ENCODE measurements at places on chromosomes 12 and 14. TPM values are rescaled to one million over a fixed set of nuclear protein-coding genes. Genes with fewer than 3 reads are reported as not detected.

Gene ADAM20
- total RNA-seq, result 2.9 TPM

Gene TMEM119
- 20.0 TPM for total RNA-seq

Gene CCT2
- total RNA-seq, result 174 TPM

Gene SIX1
- total RNA-seq, result 95.4 TPM

Gene PRB2
- total RNA-seq, result not detected

Gene SLC39A9
- total RNA-seq, result 112 TPM

Gene SPX
- 4.8 TPM for total RNA-seq

Gene CLEC2B
- 0.78 TPM for total RNA-seq

Gene FSCB
- not detected for total RNA-seq

Gene INHBC
- total RNA-seq, result under 0.01 TPM

Gene KRT75
- 1.4 TPM for total RNA-seq

Gene FLRT2
- 36.0 TPM for total RNA-seq

Gene RPAP3
- 21.7 TPM for total RNA-seq

Gene C12orf54
- total RNA-seq, result not detected

Gene IFNG-AS1
- total RNA-seq, result 0.86 TPM

Gene HHIPL1
- total RNA-seq, result 13.1 TPM

Gene AKAP3
- 4.0 TPM for total RNA-seq

Gene NGDN
- total RNA-seq, result 37.7 TPM

Gene MIPOL1
- total RNA-seq, result 18.2 TPM

Gene RNASE4
- 54.9 TPM for total RNA-seq

Gene CLEC4A
- 0.32 TPM for total RNA-seq

Gene NFATC4
- 302 TPM for total RNA-seq

Gene TSHR
- total RNA-seq, result under 0.01 TPM
